Left lobe of liver (tissue), 2 donors: ENCODE measurements at places on chromosomes 3 and 15. TPM values are rescaled to one million over a fixed set of nuclear protein-coding genes. Genes with fewer than 3 reads are reported as not detected.

SNTN gene
- total RNA-seq = not detected

PAK6 gene
- not detected for total RNA-seq

- DNase-seq = no peak
Observed at GRCh38 chr3:7400360-7400759, 539.4 kb downstream of the GRM7 start.

DNA sequence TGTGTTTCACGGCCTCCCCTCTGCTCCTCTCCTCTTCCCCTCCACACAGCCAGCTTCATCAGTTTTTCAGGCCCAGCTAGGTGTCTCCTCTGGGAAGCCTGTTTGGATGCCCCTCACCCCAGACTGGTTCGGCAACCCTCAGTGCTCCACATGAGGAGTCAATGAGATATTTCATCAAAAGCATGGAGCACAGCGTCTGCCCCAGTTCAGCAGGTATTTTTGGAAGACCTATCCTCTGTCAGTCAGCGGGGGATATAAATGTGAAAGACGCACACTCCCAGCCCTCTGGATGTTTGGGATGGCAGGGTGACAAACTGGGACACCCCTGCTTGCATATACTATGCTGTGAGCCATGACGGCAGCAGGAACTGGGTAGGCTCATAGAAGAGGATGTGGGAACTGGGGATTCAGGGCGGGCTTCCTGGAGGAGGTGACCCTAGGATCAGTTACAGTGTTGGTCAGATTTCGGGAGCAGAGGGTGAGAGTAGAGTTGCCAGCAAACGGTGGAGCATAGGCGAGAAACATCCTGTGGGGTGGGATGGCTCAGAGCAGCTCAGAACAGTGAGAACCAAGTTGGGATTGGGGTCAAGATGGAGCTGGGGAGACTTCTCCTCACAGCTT, 42.9 kb downstream of the PXYLP1 start:
- DNase-seq = no peak

DNA sequence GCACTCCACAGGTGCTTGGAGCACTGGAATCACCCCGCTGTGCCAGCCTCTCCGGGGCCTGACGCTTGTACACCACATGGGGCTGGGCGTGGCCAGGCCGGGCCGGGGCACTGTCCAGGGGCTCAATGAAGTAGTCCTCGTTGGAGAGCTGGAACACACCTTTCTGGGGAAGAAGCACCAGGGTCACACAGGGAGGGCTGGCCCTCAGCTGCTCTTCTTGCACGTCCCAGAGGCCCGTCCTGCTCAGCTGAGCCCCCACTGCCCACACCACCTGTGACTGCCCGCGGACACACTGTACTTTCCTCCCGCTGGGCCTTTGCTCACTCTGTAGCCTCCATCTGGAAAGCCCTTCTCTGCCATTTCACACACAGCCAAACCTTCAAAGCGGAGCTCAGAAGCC, 13.3 kb downstream of the ADAMTS7 start:
- DNase-seq = no peak

COL6A6 gene
- 0.03 TPM for total RNA-seq

DNA sequence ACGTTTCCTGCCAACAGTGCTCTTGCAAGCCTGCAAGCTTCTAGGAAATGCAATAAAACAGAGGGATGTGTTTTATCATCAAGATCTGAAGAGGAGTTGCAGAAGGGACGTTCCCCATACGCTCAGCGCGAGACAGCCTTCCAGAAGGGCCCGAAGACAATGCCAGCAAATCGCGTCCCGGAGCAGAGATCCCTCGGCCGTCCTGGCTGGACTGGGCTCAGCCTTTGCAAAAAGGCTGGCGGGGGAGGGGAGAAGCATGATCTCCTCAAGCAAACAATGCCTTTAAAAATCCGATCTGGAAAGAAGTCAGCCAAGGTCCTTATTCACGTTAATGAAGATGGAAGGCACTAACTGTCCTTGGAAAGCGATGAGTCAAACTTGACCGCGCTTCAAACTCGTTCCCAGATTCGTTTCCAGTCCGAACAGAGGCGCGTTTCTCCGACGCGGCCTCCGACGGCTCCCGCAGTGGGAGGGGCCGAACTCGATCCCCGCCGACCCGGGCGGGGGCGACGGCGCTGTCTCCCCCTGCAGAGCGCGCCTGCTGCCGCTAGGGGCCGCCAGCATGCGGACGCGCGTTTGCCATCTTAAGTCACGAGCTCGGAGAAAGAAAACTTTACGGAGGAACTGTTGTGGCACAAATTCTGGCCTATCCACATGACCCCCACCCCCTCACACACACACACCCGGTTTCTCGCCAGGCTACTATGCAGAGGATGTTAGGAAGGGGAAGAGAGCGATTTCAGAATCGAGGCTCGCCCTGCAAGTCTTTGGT, 5.5 kb downstream of the BCL6 start:
- DNase-seq = peak; percentile 79

ZNF80 gene
- total RNA-seq = not detected

IMPG2 gene
- 0.03 TPM for total RNA-seq

DNA sequence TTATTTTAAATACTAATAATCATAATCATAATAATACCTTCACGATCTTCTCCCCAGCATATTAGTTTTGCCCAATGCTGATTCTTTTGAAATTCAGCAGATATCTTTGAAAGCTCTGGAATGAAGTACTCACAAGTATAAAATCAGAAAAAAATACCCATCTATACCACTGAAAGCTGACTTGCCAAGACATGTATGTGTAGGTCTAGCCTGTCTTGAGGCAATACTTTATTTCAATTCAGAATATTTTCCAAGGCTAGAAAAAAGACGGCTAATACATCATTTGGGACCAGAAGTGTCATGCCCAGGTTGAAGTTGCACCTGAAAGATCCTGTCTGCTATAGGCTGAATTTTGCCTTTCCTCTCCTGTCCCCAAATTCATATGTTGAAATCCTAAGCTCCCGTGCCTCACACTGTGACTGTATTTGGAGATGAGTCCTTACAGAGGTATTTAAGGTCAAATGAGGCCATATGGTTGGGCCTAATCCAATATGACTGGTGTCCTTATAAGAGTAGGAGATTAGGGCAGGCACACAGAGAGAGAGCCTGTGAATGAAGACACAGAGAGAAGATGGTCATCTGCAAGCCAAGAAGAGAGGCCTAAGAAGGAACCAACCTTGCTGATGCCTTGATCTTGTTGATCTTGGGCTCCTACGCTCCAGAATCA, 255.9 kb upstream of the CMC1 start:
- no peak for DNase-seq

DNA sequence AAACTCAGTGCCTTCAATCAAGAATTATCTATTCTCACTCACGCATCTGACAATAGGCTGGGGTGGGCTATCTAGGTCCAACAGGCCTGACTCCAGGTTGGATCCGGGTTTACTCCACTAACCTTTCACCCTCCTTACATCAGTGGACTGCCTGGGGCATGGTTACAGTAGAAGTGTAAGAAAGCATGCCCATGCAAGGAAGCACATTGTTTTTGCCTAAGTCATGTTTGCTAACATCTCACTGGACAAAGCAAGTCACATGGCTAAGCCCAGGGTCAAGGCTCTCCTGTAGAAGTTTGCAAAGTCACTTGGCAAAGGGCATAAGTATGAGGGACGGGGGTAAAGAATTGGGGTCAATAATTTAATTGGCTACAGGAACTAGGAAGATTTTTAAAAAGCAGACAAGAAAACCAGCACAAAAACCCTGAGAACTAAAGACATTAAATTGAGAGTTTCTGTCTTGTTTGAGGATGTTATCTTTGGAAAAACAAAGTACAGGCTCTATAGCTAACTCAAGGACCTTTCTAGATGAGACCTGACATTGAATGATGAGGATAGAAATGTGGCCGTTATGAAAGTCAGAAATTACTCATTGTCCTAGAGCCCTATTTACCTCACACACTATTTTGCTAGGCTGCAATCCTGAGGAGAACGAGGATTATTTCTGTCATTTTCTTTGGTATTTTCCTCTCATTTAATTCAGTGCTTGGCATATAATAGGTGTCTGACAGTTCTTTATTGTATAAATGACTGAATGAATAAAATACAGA, 214.2 kb downstream of the IL20RB start:
- DNase-seq = no peak

GRCh38 chr15:40336744-40337122, 4.0 kb downstream of the CCDC9B start:
- DNase-seq = no peak

- DNase-seq = no peak
Observed at GRCh38 chr15:39451121-39451688, 129.7 kb upstream of the THBS1 start.

ISL2 gene
- not detected for total RNA-seq

DNA sequence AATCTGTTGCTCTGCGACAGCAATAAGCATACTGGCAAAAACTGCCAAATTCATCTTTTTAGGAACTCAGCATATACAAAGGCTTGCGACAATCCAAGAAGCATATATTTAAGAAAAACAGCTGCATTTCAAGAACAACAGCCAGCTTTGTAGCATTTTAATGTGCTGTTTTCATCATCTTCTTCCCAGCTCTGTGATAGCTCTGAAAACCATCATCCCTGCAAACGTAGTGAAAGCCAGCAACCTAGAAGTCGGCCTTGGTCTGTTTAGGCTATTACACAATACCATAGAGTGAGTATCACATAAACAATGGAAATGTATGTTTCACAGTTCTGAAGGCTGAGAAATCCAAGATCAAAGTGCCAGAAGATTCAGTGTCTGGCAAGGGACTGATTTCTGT, 187.5 kb downstream of the NAALADL2 start:
- DNase-seq = no peak

DNA sequence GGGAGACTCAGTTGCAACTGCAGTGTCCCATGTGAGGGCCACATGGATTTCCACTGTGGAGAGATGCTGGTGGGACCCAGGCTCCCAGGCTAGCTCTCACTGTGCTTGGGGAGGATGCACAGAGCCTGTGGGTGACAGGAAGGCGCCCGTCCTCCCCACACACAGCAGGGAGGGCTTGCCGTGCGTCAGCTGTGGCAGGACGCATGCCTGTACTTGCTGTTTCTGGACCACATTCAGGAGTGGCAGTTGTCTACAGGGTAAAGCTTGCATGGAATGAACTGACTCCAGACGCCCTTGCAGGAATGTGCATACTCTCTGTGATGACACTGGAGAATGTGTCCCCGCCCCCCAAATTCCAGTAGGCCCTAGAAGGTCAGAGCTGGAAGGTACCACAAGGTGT, 63.8 kb upstream of the SNRPA1 start:
- DNase-seq = no peak

- DNase-seq = peak; percentile 52
Observed at GRCh38 chr3:44065311-44066094, 176.2 kb upstream of the TOPAZ1 start.

ADIPOQ gene
- not detected for total RNA-seq
